ENCODE measurements at places on chromosomes 7 and 10.

GRCh38 chr7:151388430-151388829, 21.4 kb downstream of the WDR86 start:
- DNase-seq: no peak

DNA sequence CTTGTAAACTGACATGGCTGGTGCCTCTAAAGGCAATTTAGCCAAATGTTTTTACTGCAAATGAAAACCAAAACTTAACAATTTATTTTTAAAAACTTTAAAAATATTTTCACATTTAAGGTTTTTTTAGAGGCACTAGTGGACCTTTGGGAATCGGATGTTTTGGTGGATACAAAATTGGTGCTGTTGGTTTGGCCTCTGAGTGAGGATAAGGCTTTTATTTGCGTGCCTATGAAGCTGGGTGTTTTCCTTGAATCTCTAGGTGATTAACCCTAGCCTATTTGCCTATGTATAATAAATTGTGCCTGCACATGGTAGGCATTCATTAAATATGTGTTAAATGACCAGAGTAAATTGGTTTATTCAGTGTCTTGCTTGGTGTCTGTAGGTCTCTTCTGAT, 2.9 kb upstream of the SGCE start:
- DNase-seq: no peak

GRCh38 chr7:20862554-20862953, 75.9 kb upstream of the SP8 start:
- DNase-seq: no peak

DNA sequence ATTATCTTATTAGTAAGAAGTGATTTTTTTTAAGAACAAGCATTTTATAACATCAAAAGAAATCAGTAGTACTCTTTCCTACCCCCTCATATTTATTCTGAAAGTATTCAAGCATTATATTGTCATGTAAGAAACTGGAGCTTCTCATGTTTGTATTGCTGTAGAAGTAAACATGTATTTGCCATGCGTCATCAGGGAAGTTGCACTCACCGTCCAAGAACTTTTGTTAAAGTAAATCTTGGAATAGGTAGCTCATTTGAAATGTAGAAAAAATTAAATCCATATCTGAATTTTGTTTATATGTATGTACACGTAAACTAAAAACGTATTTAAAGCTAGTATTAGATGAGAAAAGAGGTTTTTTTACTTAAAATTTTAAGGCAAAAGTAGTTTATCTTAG, 96.8 kb downstream of the PTEN start:
- DNase-seq: no peak

DNA sequence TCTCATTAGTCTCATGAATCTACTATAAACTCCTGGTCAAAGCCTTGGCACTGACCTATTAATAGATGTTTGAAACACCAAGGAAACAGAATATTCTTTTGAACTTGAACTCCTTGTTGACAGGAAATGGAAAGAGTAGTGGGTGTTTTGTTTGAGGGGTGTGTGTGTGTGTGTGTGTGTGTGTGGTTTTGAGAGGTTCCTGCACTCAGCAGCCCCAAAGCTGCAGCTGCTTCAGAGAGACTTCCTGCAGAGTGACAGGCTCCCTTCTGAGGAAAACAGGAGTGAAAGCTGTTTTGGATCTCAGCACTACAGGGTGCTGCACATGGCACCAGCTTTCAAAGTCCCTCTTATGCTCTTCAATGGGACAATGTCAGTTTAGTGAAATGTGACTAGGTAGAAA, 546.5 kb upstream of the STEAP1 start:
- no peak for DNase-seq

DNA sequence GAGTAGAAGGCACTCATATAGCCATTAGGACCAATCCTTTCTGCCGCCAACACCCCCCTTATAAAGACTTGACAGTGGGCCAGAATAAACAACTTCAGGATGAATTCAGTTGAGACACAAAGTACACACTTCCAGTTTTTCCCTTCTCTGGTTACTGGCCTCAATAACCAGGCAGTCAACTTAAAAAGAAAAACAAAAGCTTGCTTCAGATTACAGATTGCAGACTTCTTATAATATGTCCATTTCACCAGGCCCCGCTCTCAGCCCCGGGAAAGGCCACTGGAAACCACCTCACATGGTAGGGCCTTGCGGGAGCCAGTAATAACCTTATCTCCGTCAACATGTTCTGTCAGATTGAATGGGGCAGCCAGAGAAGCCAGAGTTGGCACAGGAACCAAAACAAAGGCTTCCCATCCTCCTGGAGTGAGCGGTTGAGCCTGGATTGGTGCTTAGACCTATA, 108.8 kb downstream of the EGFR start:
- no peak for DNase-seq

Measured in SW480 (cell line).